ENCODE measurements at places on chromosomes 16 and 17.

GRCh38 chr16:4330277-4330874 is 14.5 kb downstream of the GLIS2 start:
- peak; percentile 55 for DNase-seq

DNA sequence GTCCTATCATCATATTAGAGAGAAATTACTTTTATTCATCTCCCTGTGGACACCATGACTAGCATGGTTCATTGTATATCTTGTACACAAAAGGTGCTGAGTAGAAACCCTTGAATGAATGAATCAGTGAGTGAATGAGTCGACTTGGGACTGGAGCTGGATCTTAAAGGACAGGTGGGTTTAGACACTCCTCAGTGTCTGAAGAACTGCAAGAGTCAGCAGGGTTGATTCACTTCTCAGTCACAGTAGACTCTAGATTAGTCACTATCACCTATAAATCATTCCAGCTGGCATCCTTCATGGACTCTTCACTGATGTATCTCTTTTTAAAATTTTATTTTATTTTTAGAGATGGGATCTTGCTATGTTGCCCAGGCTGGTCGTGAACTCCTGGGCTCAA is 30.1 kb upstream of the PMFBP1 start:
- peak; percentile 58 for DNase-seq

DNA sequence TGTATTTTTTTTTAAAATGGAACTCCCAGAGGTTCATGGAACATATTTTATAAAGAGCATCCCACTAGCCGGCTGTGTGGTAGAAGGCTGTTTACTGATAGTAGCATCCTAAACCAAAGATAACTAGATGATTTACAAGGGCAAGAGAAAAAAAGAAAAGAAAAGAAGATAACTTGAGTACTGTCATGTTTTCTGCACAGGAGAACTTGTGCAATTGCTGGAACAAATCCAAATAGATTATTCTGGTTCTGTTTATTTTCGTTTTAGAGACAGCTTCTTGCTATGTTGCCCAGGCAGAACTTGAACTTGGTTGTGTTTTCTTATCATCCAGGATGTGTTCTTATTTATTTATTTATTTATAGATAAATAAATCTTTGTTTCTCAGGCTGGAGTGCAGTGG is 20.9 kb upstream of the PPM1D start:
- DNase-seq, result no peak

GRCh38 chr17:56653877-56654276 is 60.4 kb downstream of the NOG start:
- DNase-seq, result peak; percentile 45

- peak; percentile 34 for DNase-seq
These were observed 6.1 kb downstream of the DRG2 start for GRCh38 chr17:18093616-18094408.

DNA sequence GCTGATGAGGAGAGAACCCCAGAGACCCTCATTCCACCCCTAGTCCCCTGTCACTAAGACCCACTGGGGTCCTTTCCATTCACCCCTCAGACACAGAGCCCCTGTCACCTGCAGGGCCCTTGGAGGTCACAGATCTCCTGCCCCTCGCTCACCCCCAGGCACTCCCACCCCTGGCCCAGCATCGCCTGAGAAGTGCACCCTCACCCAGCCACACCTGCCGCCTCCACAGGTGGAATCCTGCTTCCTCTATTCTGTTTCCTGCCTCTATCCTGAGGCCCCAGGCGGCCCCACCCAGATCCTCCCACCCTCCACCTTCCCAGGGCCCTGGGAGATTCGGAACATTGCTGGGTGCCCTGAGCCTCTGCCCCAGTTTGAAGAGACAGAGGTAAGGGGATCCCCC is 13.8 kb upstream of the KRT17 start:
- DNase-seq, result no peak

DNA sequence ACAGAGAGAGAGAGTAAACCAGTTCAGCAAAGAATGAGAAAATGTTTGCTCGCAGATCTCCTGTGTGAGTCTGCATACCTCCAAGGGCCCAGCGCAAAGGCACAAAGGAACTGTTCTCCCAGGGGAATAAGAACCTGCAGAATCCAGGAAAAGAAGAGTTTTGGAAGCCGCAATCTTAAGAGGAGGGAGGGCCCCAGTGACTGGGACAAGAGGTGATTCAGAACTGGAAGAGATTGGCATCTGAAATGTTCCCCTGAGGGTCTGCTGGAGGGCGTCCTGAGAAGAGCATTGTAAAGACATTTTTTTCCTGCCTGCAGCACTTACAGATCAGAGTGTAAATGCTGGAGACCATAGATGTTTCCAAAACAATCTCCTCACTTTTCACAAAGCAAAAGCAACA is 6.1 kb downstream of the ATMIN start:
- DNase-seq, result no peak

GRCh38 chr16:23420011-23420410 is 33.0 kb downstream of the COG7 start:
- DNase-seq, result no peak

- DNase-seq, result no peak
These were observed 1.8 kb downstream of the PRM3 start for GRCh38 chr16:11271610-11272009.

DNA sequence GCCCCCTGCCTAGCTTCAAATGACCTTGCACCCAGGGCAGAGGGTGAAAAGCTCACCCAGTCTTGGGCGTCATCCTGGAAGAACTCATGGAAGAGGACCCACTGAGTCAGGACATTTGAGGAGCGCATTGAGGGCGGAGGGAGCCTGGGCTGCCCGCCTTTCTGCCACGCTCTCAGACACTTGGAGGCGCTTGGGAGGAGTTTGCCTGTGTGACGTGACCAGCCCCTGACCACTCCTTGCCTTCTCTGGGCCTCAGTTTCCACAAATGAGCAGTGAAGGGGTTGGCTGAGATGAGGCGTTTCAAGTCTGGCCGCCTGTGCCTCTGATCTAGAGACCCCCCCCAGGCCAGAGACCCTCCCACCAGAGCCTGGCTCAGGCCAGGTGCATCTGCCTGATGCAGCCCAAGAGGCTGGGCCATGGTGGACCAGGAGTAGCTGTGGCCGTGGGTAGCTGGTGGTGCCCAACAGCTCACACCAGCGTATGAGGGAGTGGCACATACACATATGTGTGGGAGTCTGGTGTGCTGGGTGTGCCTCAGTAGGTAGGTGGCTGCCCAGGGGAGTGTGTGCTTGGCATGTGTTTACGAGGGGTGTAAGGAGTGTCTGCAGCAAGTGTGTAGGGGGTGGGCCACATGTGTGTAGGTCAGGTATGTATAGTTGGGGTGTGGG is 80.2 kb upstream of the TOB1 start:
- no peak for DNase-seq

All from RPMI7951 (cell line).